ENCODE measurements at places on chromosomes 2 and 18. TPM values are rescaled to one million over a fixed set of nuclear protein-coding genes. Genes with fewer than 3 reads are reported as not detected.

The ITGB6 gene
- 6.1 TPM for total RNA-seq

The TBR1 gene
- not detected for total RNA-seq

The NAT8 gene
- total RNA-seq, result not detected

The SCN1A gene
- total RNA-seq, result not detected

The SIX3 gene
- total RNA-seq, result not detected

Data from lower leg skin (tissue), 4 donors.